ENCODE measurements at places on chromosomes 5 and 9. TPM values are rescaled to one million over a fixed set of nuclear protein-coding genes. Genes with fewer than 3 reads are reported as not detected.
A peak's percentile ranks its signal among the peaks of the same experiment; 100 is the strongest.

DNA sequence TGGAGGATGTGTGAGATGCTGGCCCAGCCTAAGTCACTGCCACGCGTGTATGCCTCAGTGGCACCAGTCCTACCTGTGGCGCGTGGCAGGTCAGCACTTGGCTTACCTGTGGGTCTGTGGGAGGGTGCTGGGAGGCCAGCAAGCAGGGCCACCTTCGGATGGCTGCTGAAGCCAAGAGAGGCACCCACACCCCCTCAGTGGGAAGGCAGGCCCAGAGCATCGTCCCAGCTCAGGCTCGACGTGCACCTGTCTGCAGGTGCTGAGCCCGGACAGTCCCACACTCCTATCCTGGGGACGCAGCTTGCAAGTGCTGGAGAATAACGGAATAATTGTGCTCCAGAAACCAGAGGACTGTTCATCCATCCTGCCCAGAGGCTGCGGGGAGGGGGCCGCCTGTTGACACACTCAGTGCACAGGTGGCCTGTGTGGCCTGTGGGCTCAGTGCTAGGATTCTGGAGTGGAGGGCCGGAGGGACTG, 24.0 kb downstream of the NKD2 start:
- DNase-seq = no peak

- DNase-seq = no peak
Measured at GRCh38 chr9:121809356-121810050, 158.1 kb downstream of the DAB2IP start.

GRCh38 chr5:177378884-177379883, 5.0 kb upstream of the SLC34A1 start:
- DNase-seq = no peak

DNA sequence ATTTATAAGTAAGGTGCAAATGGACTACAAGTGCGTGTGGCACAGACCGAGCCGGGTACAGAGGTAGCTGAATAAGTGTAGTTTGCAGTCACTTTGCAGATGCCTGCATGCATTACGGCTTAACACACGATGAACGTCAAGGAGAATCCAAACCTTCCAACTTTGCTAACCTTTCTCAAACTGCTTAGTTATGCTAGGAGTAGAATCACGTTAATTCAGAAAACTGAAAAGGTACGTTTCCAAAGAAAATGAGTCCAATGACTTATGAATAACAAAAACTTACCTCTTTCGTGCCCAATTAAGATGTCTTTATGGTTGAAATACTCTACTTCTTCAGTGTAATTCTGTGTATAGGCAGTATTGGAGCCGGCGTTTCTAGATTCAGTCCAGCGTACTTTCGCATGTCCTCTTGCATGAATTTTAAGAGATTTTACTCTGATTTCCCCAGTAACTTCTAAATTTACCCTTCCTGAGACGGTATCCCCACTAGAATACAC, 539 bp downstream of the ARRDC3 start:
- peak; percentile 41 for DNase-seq

TIMD4 gene
- not detected for total RNA-seq

DNA sequence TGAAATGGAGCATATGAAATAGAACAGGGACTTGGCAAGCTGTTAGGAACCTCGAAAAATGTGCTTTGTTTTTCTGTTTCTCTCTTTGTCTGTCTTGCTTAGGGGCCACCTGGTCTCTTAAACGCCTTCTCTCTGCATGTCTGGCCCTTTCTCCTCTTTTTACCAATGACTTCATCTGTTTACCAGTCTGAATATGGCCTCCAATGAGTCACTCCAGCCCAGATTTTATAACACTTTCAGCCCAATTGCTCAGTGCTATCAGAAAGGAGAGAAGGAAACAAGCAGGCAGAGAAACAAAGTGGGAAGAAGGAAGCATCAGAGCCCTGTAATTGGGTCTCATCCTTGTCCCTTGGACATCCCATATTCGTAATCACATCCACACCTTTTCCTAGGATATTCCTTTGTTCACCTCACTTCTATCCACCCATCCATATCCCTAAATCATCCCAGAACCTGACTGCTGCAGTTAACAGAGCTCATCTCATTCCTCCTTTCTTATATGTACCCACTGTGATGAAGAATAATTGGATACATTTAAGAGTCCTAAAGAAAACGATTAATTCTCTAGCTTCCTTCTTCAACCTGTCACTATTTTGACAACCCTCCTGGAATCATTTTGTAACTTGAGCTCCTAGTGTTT, 151.8 kb upstream of the GPR151 start:
- DNase-seq = no peak

All from SJCRH30 (cell line).